Stimulated activated effector memory CD8-positive, alpha-beta T cell treated with anti-CD3 and anti-CD28 coated beads, Interleukin-12 subunit alpha, Interleukin-12 subunit beta, amount 100 ng/mL, for 72 hours (primary cell): ENCODE measurements at places on chromosomes 11 and 22.

DNA sequence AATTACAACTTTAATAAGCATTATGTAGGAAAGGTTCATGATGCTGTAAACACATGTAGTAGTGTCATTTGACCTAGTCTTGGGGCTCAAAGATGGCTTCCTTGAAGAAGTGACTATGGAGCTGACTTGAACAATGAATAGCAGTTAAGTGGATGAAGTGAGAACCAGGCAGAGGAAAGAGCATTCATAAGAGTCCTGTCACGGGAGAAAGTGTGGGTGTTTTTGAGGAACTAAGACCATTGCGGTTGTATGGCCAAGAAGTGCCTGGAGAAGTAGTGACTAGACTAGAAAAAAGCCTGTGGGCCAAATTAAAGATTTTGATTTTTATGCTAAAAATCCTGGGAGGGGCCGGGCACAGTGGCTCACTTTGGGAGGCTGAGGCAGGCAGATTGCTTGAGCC, 7.2 kb upstream of the IL18BP start:
- DNase-seq, result no peak

DNA sequence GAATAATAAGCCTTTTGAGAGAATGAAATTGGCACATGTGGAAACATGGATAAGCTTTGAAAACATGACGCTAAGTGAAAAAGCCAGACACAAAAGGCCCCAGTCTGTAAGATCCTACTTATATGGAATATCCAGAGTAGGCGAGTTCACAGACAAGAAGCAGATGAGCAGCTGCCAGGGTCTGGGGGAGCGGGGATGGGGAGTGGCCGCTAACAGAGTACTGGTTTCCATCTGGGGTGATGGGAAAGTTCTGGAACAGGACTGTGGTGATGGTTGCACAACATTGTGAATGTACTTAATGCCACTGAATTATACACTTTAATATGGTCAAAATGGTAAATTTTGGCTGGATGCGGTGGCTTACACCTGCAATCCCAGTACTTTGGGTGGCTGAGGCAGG, 126.5 kb downstream of the SPATA19 start:
- DNase-seq, result no peak

DNA sequence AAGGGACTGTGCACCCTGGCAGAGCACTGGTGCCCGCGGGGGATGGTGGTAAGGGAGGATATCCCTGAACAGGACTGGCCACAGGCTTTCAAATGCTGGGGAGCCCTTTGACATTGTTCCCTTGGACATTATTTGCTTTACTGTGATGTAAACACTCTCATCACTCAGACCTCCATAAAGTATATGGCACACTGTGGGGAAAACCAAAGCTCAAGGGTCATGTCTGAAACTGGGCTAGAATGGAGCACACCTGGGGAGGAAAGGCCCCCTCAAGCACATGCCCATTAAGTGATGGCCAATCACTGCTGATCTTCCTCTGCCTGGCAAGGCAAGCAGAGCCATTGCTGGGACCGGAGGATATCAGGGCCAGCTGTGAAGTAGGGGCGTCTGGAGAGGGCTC, 60.9 kb upstream of the TENM4 start:
- no peak for DNase-seq

- no peak for DNase-seq
Measured at GRCh38 chr11:121466063-121466794, 13.5 kb upstream of the SORL1-AS1 start.

- DNase-seq, result no peak
Measured at GRCh38 chr11:30257058-30257457, 26.2 kb downstream of the FSHB start.

DNA sequence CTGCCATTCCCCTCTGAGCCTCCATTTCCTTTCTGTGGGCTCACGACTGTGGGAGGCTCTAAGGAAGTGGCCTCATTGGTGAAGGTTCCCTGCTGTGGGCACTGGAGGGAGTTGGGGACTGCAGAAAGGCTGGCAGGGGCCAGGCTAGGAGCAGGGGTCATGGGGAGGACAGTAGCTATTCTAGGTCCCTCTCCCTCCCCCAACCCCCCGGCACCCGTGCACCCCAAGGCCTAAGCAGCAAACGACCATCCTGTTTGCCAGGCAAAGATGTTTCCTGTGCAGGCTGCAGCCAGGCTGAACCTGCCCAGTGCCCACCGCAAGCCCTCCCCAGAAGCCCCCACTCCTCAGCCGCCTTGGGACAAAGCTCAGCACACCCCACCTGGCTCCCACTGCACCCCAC, 189.4 kb downstream of the MN1 start:
- no peak for DNase-seq

GRCh38 chr11:102929972-102930371, 25.6 kb downstream of the MMP13 start:
- DNase-seq, result no peak

- no peak for DNase-seq
Measured at GRCh38 chr22:26168939-26169314, 335 bp upstream of the SEZ6L start.

DNA sequence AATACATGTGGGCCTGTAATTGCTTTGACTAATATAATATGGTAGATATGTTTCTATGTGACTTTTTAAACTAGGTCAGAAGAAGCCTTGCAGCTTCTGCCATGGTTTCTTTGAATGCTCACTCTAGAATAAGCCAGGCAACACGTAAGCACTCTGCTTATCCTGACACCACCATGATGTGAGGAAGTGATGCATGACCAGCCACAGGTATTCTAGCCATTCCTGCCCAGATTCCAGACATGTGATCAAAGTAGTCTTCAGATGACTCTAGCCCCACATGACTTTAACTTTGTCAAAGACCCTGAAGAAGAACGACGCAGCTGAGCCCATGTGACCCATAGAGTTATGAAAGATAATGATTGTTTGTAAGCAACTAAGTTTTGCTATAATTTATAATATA, 276.1 kb upstream of the NCAM1 start:
- no peak for DNase-seq

DNA sequence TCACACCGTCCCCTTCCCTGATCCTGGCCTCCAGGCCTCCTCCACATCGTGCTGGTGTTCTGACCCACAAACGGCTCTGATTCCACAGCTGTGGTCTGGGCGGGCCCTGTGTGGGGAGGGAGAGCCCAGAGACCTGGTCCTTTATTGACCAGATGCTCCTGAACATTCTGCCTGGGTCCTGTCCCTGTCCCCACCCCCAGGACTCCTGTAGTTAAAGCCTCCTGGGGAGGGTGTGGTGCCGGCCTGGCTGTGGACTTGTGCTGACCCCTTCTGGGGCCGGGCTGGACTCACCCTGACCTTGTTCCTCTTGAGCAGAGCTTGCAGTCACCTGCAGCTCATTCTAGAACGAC, 128.7 kb downstream of the CTTN start:
- DNase-seq, result no peak

- no peak for DNase-seq
Measured at GRCh38 chr22:33438273-33438672, 380.1 kb upstream of the SYN3 start.

DNA sequence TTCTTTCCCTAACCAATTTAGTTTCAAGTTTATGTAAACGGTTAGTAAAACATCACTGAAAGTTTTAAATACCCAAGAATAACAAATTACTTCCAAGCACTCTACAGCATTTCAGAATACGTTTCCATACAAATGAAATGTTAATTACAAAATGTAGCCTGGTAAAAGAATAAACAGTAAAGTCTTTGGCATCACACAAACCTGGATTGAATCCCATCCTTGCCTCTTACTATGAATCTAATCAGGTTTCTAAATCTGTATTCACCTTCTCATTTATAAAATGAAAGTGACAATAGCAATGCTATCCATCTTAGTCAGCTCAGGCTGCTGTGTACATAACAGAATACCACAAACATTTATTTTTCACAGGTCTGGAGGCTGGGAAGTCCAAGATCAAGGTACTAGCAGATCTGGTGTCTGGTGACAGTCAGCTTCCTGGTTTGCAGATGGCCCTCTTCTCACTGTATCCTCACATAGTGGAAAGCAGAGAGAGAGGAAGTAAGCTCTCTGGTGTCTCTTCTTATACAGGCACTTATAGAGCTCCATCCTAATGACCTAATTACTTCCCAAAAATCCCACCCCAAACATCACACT, 19.2 kb downstream of the FAM168A start:
- DNase-seq, result no peak

GRCh38 chr11:2987881-2988861, 4.0 kb downstream of the NAP1L4 start:
- DNase-seq, result no peak

- DNase-seq, result no peak
Measured at GRCh38 chr22:31081963-31082605, 966 bp downstream of the SMTN start.

- no peak for DNase-seq
Measured at GRCh38 chr11:87859636-87860035, 315.6 kb downstream of the RAB38 start.

GRCh38 chr11:47659276-47659675, 16.9 kb upstream of the MTCH2 start:
- no peak for DNase-seq

DNA sequence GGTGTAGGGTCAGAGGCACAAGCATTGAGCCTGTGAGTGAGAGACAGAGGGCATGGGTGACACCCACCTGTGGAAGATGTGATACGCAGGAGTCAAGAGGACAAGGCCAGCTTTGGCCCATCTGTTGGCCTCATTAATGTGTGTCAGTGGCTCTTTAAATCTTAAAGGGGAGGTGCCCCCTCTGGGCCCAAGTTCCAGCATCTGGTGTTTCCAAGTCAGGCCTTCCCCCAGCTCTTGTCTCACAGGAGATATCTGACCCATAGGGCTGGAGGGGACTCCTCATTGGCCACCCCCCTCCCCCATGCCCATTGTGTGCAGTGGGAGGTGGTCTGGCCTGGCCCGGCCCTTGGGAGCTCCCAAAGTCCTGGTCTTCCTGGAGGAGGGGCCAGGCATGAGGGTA, 8.9 kb downstream of the KCNK7 start:
- no peak for DNase-seq
